EL (cell line): ENCODE measurements at places on chromosomes 2 and 18.
A peak's percentile ranks its signal among the peaks of the same experiment; 100 is the strongest.

DNA sequence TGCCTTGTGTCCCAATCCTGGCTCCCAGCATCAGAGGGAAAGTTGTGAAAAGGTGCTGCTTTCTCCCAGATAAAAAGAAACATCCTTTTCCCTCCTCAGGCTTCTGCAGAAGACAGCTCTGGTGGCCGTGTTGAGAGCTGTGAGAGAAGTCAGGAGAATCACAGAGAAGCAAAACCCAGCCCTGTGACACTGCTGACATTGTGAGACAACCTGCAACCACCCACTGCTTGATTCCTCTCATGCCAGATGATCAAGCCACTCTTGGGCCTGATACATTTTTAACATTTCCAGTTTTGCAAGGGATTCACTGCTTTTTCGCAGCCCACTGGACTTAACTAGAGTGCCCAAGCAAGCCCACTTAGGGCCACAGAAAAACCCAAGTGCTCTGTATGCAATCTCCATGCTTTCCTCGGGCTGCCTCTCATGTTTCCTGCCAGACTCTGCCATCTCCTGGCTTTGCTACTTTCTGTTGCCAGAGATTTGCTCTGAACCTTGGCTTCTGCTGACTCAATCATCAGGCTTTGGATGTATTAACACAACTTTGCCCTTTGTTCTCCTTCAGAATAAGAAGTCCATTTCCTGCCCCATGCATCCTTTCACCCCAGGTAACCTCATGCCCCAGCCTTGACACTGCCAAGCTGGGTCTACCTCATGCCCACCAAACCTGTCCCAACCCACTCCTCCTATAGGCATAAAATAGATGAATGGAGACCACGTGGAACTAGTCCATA is 24.9 kb upstream of the TTR start:
- DNase-seq: no peak

DNA sequence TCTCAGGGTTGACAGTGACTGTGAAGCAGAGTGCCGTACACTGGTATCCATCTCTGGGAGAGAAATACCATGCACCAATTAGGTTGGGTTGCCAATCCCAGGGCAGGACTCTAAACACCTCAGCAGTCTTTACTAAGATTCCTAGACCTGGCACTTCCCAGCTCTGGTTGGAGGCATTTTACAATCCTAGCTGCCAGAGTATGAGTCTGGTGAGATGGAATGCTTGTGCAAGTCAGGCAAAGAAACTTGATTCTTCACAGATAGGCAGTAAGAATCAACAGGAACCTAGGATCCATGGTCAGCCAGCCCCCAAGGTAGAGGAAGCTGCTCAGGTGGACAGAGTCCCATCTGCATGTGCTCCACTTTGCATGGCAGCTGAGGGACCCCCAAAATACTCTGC is 6.0 kb upstream of the UGT1A5 start:
- DNase-seq: no peak

DNA sequence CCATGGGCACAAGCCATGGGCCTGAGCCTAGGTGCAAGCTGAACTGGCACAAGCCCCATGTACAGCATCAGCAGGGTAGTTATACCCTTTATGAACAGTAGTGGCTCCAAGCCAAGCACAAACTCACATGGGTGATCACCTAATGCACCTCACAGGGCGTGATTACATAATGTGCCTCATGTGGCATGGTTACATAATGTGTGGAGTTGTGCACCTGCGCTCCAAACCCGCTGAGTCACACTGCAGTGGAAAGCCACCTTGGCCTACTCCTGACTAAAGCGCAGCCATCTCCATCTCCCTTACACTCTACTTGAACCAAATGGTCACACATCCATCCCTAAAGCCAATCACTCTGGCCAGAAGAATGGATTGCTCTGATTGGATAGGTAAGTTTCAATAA is 279.7 kb downstream of the MBD2 start:
- no peak for DNase-seq

DNA sequence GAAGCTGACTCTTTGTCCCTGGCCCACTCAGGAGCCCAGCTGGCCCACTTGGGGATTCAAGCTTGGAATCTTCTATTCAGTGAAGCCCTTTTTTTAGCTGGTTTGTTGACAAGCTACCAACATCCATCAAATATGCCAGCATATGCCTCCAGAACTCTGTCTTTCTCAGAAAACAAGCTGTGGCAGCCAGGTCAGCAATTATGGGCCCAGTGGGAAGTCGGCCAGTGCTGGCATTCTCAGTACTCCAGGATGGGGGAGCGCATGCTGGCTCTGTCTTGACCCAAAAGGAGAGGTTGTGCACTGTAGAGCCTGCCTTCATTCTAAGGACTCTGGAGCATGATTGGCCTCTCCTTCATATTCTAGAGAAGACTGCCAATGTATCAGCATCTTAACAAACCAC is 401.5 kb downstream of the CNTNAP5 start:
- no peak for DNase-seq

DNA sequence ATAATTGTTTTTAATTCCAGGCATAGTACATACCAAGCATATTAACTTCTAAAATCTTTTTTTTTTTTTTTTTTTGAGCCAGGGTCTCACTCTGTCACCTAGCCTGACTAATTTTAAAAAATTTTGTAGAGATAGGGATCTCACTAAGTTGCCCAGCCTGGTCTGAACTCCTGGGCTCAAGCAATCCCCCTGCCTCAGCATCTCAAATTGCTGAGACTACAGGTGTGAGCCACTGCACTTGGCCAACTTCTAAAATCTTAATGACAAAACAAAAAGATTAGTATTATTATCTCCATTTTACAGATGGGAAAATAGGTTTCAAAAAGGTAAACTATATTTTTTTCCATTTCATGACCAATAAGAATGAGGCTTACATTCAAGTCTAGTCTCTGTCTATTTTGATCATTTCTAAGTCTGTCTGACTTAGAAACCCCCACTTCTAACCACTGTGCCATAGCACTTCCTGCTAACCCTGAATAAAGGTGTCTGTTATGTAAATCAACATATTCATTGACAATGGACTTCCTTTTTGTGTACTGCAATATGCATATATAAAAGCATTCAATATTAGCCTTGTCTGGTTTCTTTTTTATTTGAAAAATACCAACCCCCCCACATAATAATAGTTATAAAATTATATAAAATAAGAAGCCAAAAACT is 28.7 kb upstream of the ZEB2 start:
- no peak for DNase-seq

- DNase-seq: no peak
Measured at GRCh38 chr2:239188536-239188935, 212.3 kb downstream of the HDAC4 start.

- peak; percentile 21 for DNase-seq
Measured at GRCh38 chr2:12005886-12006681, 259.7 kb downstream of the LPIN1 start.

GRCh38 chr2:38797250-38797676 is 19.3 kb downstream of the GEMIN6 start:
- DNase-seq: peak; percentile 48

- no peak for DNase-seq
Measured at GRCh38 chr18:50313031-50313607, 25.6 kb upstream of the CXXC1 start.

DNA sequence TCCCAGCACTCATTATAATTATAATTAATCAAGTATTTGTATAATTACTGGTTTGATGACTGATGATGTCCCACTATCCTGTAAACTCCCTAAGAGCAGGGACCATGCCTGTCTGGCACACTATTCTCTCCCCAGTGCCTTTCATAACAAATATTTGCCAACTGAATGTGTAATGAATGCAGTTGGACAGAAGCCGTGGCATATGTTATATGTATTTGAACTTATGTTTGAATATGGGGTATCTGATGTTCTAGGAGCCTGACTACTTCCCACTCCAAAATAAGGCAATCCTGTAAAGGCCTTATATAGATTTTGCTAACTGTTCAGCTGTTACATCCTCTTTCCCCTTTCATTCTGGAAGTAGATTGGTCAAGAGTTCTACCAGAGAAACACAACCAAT is 19.7 kb downstream of the OSBPL6 start:
- no peak for DNase-seq

GRCh38 chr2:134323777-134324176 is 69.9 kb downstream of the MGAT5 start:
- no peak for DNase-seq

GRCh38 chr2:65992198-65992554 is 442.7 kb upstream of the MEIS1 start:
- no peak for DNase-seq

GRCh38 chr2:235162082-235162836 is 210.4 kb downstream of the SH3BP4 start:
- DNase-seq: peak; percentile 46

- no peak for DNase-seq
Measured at GRCh38 chr18:650428-650858, 7.0 kb upstream of the TYMS start.

GRCh38 chr2:85355521-85355920 is 952 bp downstream of the ELMOD3 start:
- DNase-seq: no peak

- no peak for DNase-seq
Measured at GRCh38 chr2:31748041-31748440, 167.3 kb upstream of the SRD5A2 start.

DNA sequence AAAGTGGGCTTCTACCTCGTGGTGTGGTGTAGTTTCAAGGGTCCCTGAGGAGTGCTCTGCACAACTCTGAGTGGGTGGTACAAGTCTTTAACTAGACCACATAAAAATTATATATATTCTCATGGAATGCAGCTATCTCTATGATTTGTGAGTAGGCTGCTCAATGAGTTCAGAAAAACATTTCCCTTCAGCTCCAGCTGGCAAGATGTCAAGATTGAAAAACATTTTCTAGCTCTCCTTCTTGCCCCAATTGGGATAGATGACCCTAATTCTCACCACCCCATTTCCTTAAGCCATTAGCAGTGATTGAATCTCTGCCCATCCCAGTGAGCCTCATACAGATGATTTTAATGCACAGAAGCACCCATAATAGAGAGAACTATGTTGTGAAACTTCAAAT is 28.3 kb upstream of the SP3 start:
- no peak for DNase-seq

DNA sequence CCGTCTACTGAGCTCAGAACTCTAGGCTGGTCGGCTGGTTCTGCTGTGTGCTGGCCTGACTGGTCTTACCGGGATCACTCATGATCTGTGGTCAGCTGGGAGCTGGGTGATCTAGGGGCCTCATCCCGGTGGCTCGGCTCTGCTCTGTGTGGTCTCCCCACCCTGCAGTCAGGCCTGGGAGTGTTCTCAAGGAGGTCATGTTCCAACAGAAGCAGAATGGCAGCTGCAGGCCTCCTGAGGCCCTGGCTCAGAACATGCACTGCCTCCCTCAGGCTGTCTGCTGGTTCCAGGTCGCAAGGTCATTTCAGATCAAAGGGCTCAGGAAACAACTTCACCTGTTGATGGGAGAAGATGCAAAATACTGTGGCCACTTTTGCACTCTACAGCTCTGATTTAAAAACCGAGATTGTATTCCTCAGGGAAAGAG is 81.1 kb upstream of the RFX8 start:
- no peak for DNase-seq

DNA sequence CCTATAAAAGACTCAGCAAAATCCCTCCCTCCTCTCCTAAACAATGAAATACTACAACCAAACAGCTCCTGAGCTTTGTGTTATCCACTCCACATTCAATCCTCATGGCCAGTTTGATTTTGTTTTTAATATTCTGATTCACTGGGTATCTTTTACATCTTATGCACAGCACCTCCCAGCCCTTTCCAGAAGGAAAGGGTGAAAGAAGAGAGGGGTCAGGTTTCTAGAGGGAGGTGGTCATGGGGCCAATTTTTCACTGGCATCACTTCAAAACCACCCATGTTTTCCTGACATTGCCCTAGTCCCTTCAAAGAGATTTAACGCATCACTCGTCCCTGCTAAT is 315.6 kb downstream of the LPIN1 start:
- no peak for DNase-seq

GRCh38 chr2:170815746-170816503 is 762 bp upstream of the GAD1 start:
- DNase-seq: peak; percentile 53

GRCh38 chr2:96558061-96558460 is 21.5 kb downstream of the ARID5A start:
- no peak for DNase-seq

- peak; percentile 25 for DNase-seq
Measured at GRCh38 chr18:73577365-73577764, 570.3 kb downstream of the FBXO15 start.

- peak; percentile 18 for DNase-seq
Measured at GRCh38 chr2:8882094-8882493, 44.7 kb upstream of the KIDINS220 start.

- DNase-seq: no peak
Measured at GRCh38 chr2:76310894-76311633, 600.3 kb upstream of the GCFC2 start.

- no peak for DNase-seq
Measured at GRCh38 chr18:42296723-42297122, 341.7 kb downstream of the PIK3C3 start.

GRCh38 chr18:76518860-76519538 is 24.0 kb upstream of the ZNF516 start:
- DNase-seq: no peak

DNA sequence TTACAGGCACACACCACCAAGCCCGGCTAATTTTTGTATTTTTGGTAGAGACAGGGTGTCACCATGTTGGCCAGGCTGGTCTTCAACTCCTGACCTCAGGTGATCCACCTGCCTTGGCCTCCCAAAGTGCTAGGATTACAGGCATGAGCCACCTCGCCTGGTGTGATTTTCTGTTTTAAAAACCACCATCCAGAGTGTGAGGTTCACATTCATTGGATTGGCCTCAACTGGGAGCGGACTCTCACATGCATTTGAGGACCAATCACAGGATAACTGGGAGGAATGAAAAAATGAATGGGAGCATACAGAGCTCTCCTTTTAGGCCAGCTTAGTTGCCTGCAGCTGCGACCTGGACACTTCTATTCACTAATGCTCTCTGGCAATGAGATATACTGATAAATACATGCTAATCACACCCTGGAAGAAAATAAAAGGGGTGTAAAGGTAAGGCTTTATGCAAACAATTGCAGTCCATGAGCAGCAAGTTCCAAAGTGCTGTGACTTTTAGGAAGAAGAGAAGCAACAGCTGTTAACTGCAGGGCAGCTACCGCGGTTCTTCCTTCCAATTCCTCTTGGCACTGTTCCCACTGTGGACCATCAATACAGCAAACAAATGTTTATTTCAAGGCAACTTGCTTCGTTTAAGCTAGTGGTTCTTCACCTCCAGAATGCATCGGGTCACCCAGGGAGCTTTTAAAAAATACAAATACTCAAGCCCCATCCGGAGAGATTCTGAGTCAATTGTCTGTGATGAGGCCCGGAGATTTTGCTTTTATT is 49.5 kb upstream of the FZD5 start:
- no peak for DNase-seq
